Activated CD8-positive, alpha-beta T cell treated with anti-CD3 and anti-CD28 coated beads, Interleukin-2, amount 10 ng/mL, durations not matched to agents 7 days and 5 days (primary cell): ENCODE measurements at places on chromosomes 3 and 15. TPM values are rescaled to one million over a fixed set of nuclear protein-coding genes. Genes with fewer than 3 reads are reported as not detected.

SLCO2A1 gene
- total RNA-seq, result not detected

P4HTM gene
- total RNA-seq, result 35.2 TPM

FEZF2 gene
- not detected for total RNA-seq

KIF7 gene
- total RNA-seq, result 0.21 TPM

EOMES gene
- total RNA-seq, result 2.9 TPM

PRKAR2A gene
- 40.2 TPM for total RNA-seq

CPB1 gene
- not detected for total RNA-seq

C15orf39 gene
- total RNA-seq, result 59.4 TPM

PRTG gene
- not detected for total RNA-seq

IQCH gene
- 0.97 TPM for total RNA-seq

CNTN4 gene
- total RNA-seq, result not detected

MOBP gene
- total RNA-seq, result not detected

TEX55 gene
- total RNA-seq, result not detected

SLC22A14 gene
- total RNA-seq, result not detected

DISP2 gene
- total RNA-seq, result 2.6 TPM

GOLGA8O gene
- 21.8 TPM for total RNA-seq

RASL12 gene
- not detected for total RNA-seq

GPR176 gene
- total RNA-seq, result not detected

STRA6 gene
- total RNA-seq, result not detected

GOLGA6A gene
- total RNA-seq, result not detected

THRB gene
- not detected for total RNA-seq

TNFSF10 gene
- total RNA-seq, result 106 TPM

HAPLN3 gene
- 79.0 TPM for total RNA-seq

SIDT1 gene
- 34.8 TPM for total RNA-seq
